ENCODE measurements at places on chromosomes 6 and 20. TPM values are rescaled to one million over a fixed set of nuclear protein-coding genes. Genes with fewer than 3 reads are reported as not detected.

GRCh38 chr6:142902636-142903053, 42.3 kb downstream of the HIVEP2 start:
- DNase-seq = peak; percentile 64

DNA sequence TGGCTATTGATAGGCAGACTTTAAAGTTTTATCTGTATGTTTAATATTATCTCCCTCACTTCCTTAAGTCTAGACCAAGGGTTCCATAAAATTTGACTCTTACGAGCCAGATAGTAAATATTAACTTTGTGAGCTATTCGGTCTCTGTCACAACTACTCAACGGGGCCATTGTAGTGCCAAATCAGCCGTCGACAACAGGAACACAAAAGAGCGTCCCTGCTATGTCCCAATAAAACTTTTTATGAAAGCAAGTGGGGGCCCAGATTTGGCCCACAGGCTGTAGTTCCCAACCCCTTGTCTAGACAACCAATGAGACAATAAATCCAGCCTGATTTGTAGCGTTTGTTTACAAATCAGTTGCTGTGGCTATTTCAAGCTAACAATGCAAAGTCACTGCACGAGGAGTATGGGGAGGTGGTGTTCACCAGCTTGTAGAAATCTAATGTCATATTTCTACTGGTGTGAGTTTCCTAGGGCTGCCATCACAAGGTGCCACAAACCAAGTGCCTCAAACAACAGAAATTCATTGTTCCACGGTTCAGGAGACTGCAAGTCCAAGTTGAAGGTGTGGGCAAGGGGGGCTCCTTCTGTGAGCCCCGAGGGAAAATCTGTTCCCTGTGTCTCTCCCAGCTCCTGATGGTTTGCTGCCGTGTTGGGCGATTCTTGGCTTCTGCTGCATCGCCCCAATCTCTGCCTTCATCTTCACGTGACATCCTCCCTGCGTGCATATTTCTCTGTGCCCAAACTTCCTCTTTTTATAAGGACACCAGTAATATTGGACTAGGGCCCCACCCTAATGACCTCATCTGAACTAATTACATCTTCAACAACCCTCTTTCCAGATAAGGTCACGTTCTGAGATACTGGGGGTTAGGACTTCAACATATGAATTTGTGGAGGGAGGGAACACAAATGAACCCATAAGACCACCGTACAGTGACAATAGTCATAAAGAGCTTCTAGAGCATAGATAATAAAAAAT, 356.0 kb upstream of the JARID2 start:
- DNase-seq = no peak

DNA sequence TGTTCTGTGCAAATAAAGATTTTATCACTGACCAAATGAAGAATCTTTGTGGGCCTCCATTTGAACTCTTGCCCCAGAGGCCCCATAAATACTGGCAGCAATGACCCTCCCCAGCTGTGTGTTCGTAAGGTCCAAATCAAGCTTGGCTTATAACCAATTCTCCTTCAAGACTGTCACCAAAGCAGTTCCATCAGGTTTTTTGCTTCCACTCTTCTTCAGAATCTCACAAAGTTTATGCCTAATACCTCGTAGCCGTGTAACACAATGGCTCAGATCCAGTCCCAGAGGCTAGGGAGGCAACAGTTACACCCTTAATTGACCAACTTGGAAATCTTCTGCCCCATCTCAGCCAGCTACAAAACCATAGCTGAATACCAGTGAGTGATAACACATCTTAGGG, 120.5 kb downstream of the HIVEP2 start:
- DNase-seq = no peak

DNA sequence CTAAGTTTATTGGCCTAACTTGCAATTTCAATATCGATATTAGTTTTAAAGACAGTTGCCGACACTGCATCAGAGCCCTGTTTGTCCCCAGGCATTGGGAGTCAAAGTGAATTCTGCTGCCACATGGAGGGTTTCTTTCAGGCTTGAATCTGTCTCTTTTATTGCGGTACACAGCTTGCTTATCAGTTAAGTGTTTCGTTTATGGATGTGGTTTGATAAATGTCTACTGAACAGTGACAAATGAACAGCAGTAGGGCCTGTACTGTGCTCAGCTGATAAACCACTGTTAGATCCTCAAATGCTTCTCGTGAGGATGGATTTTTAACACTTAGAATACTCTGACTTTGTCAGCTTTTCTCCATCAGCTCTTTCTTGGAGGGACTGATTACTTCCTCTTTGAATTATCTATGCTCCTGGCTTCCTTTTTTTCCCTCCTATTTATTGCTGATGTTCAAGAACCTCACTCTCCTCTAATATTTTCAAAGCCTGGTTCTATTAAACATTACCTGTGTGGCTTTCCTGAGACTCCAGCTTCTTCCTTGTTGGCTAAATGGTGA, 240.8 kb downstream of the PLCB1 start:
- DNase-seq = no peak

DNA sequence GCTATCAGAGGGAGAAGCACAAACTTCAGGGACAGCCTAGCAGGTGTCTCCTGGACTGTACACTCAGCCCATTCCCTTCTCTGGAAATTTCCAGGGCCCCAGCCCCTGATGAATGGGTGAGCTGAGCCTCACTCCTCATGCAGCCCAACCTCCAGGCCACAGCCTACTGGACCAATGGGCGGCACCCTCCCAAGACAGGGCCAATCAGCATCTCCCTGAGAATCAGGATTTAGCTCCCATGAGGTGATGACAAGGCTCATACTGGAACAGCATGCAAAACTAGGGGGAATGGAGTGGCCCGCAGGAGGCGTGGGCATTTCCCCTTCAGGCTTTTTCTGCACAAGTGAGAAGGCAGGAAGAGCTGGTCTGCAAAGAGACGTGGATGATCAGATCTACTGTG, 29.0 kb downstream of the NFATC2 start:
- DNase-seq = no peak

- DNase-seq = no peak
Observed at GRCh38 chr6:22749696-22750095, 180.3 kb downstream of the HDGFL1 start.

GRCh38 chr20:23296841-23297701, 53.5 kb upstream of the NXT1 start:
- DNase-seq = no peak

DNA sequence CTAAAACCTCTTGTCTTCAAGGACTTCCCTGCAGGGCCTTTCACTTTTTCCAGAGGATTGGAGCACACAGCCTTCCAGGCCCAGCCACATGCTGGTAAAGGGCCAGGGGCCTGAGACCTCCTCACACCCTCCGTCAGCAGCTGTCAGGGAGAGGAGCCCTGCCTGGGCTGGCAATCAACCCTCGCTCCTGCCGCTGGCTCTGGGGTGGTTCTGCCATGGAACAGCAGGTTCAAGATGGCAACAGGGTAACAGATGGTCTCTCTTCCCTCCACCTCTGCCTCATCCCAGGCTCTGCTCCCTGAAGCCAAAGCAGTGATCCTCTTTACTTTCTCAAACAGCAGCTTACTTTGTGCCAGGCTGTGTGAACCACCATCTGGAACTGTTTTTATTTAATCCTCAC, 23.8 kb downstream of the PCNA start:
- DNase-seq = no peak

GRCh38 chr20:58647796-58648501, 3.1 kb upstream of the STX16 start:
- DNase-seq = no peak

DNA sequence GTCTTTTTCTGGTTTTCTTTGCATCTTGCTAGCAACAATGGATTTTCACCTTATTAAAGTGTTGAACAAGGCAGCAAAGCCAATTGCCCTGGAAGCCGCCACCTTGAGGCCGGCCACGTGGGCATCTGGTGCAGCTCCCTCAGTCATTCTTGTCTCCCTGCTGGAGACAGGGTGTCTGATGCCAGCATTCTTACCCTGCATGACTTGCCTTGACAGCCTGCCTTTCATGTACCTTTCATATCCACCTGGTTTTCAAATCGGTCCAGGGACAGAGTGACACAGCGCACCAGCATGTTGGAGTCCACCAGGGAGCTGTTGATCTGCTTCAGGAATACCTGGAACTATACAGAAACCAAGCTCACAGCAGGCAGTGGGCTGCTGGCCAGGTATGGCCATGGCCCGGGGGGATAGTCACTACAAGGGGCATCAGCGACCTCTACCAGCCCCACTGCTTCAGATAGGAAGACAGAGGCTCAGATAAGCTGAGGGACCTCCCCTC, 49.8 kb downstream of the MYH7B start:
- DNase-seq = no peak

DNA sequence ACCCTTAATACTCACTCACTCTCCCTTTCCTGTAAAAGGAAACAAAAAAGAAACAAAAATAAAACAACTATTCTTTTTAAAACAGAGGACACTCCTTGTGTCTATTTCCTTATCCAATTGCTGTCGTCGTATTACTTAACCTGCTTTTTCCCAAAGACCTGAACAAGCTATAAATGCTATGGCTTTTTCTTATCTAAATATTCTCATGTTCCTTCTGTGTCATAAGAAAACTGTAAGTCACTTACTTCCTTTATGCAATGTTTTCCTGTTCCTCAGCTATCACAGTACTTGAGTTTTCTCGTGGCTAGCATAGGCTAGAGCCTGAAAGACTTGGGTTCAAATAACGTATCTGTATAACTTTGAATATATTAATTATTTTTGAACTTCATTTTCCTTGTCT, 99.2 kb downstream of the IRAK1BP1 start:
- DNase-seq = no peak

DNA sequence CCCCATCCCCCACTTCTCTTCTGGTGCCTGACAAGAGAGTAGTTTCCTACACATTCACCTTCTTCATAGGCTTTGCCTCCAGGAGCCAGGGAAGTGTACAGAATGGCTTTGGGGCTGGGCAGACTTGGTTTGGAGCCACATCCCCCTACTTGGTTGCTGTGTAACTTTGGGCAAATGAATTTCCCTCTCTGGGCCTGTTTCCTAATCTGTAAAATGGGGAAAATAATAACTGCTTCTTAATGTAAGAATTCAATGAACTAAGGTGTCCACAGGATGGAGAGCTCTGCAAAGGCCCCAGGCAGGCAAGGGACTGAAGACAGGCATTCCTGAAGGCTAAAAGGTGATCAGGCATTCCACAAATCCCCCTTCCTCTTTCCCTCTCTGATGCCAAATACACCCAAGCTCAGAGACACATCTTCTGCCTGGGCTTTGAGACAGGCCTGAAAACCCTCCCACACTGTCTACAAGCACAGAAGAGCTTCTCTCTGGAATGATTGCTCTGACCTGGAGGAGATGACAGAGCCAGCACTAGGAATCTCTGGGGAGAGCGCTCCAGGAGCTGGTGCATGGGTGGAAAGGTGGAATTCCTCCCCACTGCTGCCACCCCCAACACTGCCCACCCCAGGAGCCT, 6.9 kb upstream of the C20orf203 start:
- no peak for DNase-seq

The SLC44A4 gene
- total RNA-seq = 0.18 TPM

The EYS gene
- total RNA-seq = not detected
